ENCODE measurements at places on chromosomes 5 and 9. TPM values are rescaled to one million over a fixed set of nuclear protein-coding genes. Genes with fewer than 3 reads are reported as not detected.
A peak's percentile ranks its signal among the peaks of the same experiment; 100 is the strongest.

DNA sequence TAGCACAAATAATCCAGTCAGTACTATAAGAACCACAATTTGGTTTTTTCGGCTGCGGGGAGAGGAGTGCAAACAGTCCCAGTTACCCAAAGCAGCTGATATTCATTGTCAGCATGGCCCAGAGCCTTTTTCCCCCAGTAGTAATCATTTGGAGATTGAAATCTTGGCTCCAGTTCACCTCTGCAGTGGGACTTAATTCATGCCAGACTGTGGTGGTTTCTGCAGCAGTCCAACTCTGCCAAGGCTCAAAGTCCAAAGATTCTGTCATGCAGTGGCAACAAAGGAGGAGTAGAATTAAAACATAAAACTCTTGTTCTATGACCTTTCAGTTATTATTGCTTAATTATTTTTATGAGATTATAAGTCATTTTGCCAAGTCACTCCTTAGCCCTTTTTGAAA is 25.0 kb upstream of the TRIM36 start:
- H3K4me3 ChIP-seq = no peak overlapping the region
- no peaks in the 10 kb centered on the region for H3K4me1 ChIP-seq
- peak; percentile 52 for DNase-seq
- no peaks in the 10 kb centered on the region for H3K27me3 ChIP-seq

Gene PCDHB5
- 1.3 TPM for total RNA-seq

Gene HBEGF
- 9.5 TPM for total RNA-seq

- peak overlapping the region; percentile 51 for H3K27ac ChIP-seq
- no peaks in the 10 kb centered on the region for H3K36me3 ChIP-seq
- no peak overlapping the region for H3K4me3 ChIP-seq
Observed at GRCh38 chr5:10456583-10457420, 15.1 kb downstream of the ROPN1L start.

DNA sequence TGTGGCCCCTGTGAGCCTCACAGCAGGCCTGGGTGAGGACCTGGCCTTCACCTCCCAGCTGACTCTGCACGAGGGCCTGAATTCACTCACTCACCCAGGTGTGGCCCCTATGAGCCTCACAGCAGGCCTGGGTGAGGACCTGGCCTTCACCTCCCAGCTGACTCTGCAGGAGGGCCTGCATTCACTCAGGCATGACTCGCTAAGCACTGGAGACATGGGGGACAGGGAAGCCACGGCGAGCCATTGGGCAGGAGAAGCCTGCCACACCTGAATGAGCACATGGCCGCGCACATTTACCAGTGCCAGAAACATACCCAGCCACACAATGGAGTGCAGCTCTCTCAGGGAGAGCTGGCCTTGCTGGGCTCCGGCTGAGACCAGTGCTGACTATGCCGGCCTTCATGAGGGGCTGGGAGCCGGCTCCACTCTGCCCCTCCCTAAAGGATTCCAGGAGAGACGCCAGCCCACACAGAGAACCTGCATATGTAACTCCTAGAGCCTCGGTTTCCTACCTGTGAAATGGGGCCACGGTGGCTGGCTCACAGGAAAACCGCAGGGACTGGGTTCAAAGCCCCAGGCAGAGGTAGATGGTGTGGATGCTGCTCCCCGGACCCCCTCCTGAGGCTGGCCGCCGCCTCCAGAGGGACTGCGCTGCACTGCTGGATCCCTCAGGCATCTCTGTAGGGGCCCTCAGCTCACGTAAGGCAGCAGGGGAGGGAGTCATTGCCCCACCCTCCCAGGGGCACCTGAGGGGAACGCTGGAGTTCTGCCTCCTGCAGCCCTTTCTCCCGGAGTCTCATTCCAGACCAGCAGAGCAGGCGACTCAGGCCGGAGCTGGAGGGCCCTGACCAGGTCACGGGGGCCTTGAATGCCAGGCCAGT is 7.2 kb downstream of the ADAMTS2 start:
- no peak overlapping the region for H3K27ac ChIP-seq
- H3K4me3 ChIP-seq = no peak overlapping the region
- H3K4me1 ChIP-seq = peaks cover 10% of the 10 kb centered on the region
- no peaks in the 10 kb centered on the region for H3K36me3 ChIP-seq
- DNase-seq = no peak

Gene GFI1B
- not detected for total RNA-seq

GRCh38 chr5:139764886-139765408 is 30.7 kb upstream of the PSD2 start:
- no peak overlapping the region for H3K27ac ChIP-seq
- H3K36me3 ChIP-seq = no peaks in the 10 kb centered on the region
- no peak for DNase-seq
- no peak overlapping the region for H3K4me3 ChIP-seq

Data from GM23248 (cell line).